ENCODE measurements at places on chromosomes 7 and 10.

GRCh38 chr10:55747244-55747643 lies 613.8 kb downstream of the ZWINT start:
- no peak for DNase-seq

DNA sequence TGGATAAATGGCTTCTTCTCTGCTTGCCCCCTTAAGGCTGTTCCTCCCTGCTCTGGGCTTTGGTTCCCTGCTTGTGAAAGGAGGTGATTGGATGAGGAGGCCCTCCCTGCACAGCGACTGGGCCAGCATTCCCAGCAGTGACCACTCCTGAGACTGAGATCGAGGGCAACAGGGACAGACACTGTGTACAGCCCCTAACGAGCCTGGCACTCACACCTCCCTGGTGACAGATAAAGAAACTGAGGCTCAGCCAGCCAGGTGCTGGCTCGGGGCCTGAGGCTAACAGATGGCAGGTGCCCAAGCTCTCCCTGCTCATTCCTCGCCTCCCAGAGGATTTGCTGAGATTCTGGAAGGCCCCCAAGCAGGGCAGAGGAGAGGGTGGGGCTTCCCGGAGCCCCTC lies 12.0 kb upstream of the AQP1 start:
- DNase-seq, result no peak

- DNase-seq, result no peak
Observed at GRCh38 chr7:45098983-45099839, 10.4 kb upstream of the NACAD start.

- DNase-seq, result no peak
Observed at GRCh38 chr10:26031300-26031699, 97.3 kb downstream of the MYO3A start.

- no peak for DNase-seq
Observed at GRCh38 chr7:19146699-19147098, 1.5 kb upstream of the FERD3L start.

- DNase-seq, result no peak
Observed at GRCh38 chr10:126867567-126868365, 37.5 kb upstream of the DOCK1 start.

- no peak for DNase-seq
Observed at GRCh38 chr7:43585562-43585961, 2.7 kb downstream of the STK17A start.

All from NCI-H1436 (cell line).